Central memory CD8-positive, alpha-beta T cell (primary cell): ENCODE measurements at places on chromosomes 12 and 14.

DNA sequence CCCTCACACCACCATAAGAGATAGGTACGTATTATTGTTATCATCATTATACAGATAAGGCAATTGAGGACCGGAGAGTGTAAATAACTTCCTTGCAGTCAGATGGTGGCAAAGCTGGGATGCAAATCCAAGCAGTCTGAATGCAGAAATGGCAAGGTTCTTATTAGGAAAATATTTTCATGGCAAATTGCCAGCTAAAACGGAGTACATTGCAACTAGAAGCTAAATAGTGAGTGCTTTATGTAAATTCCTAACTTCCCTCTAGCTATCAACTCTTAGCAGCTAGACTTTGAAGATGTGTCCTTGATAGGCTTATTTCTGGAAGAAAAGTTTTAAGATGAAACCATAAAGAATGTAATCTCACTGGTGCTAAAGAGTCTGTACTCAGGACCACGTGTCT is 323.9 kb upstream of the DIO2 start:
- H3K27me3 ChIP-seq: no peaks in the 10 kb centered on the region
- no peak for DNase-seq
- H3K4me1 ChIP-seq: no peaks in the 10 kb centered on the region
- no peak overlapping the region for H3K27ac ChIP-seq
- H3K36me3 ChIP-seq: no peaks in the 10 kb centered on the region
- no peak overlapping the region for H3K4me3 ChIP-seq

DNA sequence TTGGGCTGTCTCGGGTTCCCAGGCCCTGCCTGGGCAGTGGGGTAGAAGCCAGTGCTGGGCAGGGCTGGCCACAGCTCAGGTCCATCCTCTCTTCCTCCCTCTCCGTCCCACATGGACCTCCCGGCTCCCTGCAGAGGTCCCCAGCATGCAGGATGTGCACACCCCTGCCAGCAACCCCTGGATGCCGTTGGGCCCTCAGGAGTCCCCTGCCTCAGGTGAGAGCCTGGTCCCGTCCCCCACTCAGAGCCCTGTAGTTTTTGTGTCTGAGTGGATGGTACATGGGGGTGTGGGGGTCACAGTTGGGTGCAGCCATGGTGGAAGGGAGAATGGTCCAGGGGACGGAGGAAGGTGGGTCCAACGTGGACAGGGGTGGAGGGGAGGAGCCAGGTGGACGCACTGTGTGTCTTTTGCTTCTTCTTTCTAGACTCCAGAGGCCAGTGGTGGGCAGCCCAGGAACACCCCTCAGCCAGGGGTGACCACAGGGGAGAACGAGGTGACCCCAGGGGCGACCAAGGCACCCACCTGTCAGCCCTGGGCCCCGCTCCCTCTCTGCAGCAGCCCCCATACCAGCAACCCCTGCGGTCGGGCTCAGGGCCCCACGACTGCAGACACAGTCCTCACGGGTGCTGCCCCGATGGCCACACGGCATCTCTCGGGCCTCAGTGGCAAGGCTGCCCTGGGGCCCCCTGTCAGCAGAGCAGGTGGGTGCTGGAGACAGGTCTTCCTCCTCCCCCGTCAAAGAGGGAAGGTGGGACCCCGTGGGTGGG is 21.7 kb downstream of the PAPLN start:
- peaks cover 6% of the 10 kb centered on the region for H3K27me3 ChIP-seq
- no peaks in the 10 kb centered on the region for H3K4me1 ChIP-seq
- no peak for DNase-seq
- no peak overlapping the region for H3K27ac ChIP-seq
- H3K4me3 ChIP-seq: no peak overlapping the region

- H3K27ac ChIP-seq: no peak overlapping the region
- H3K27me3 ChIP-seq: no peaks in the 10 kb centered on the region
- DNase-seq: no peak
- no peak overlapping the region for H3K4me3 ChIP-seq
Observed at GRCh38 chr14:34699873-34700621, 14.3 kb downstream of the CFL2 start.

GRCh38 chr14:53002576-53002975 is 51.7 kb upstream of the FERMT2 start:
- H3K27me3 ChIP-seq: peaks cover 32% of the 10 kb centered on the region
- H3K27ac ChIP-seq: no peak overlapping the region
- H3K36me3 ChIP-seq: no peaks in the 10 kb centered on the region
- no peaks in the 10 kb centered on the region for H3K4me1 ChIP-seq

DNA sequence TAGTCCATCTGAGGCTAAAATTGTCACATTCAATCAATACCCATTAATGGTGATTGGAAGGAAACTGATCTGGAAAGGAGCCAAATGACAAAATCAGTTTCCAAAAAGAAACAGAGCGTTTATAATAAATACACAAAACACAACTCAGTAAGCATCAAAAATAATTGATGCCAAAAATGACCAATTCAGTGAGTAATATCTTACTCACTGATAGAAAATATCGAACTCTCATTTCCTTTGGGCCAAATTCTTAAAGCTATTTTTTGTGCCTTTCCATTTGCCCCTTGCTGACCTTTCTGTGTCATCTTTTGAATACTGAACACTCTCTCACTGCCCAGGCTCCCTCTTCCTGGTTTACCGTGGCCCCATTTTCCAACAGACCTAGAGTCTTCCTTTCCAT is 22.5 kb upstream of the ATP2B1 start:
- H3K36me3 ChIP-seq: no peaks in the 10 kb centered on the region
- no peak overlapping the region for H3K27ac ChIP-seq
- H3K4me1 ChIP-seq: peaks cover 7% of the 10 kb centered on the region
- no peaks in the 10 kb centered on the region for H3K27me3 ChIP-seq

DNA sequence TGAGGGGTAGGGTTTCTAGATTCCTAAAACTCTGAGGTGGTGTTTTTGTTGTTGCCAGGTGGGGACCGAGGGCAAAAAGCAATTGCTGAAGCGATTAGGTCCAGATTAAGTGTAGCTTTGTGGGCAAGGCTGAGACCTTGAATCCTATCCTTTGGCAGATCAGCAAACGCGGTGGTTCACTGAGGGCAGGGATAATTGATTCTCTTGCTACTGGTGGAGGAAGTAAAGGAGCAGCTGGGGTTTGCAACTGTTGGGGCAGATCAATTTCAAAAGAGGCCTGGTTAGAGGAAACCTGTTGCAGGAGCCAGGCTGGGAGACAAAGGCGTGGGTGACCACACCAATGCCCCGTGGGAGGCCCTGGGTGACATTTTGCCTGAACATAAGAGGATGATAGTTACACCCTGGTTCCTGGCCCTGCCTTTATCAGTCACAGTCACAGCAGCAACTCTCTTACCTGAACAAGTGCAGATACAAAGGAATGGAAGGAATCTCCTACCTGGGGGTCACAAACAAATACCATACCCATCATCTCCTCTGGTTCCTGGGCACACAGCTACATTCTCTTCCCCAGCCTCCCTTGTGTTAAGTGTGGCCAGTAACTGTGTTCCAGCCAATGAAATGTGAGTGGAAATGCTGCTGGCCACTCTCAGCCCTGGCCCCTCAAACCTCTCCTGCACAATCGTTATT is 43.3 kb upstream of the RASSF3 start:
- no peaks in the 10 kb centered on the region for H3K36me3 ChIP-seq
- H3K4me1 ChIP-seq: no peaks in the 10 kb centered on the region
- no peak for DNase-seq
- no peak overlapping the region for H3K27ac ChIP-seq
- no peak overlapping the region for H3K4me3 ChIP-seq

GRCh38 chr12:66269757-66270383 is 32.4 kb upstream of the HELB start:
- no peaks in the 10 kb centered on the region for H3K4me1 ChIP-seq
- no peak for DNase-seq
- H3K4me3 ChIP-seq: no peak overlapping the region
- H3K36me3 ChIP-seq: no peaks in the 10 kb centered on the region
- peaks cover 2% of the 10 kb centered on the region for H3K27me3 ChIP-seq

GRCh38 chr12:3905664-3906063 is 32.5 kb upstream of the PARP11 start:
- H3K27ac ChIP-seq: no peak overlapping the region
- no peaks in the 10 kb centered on the region for H3K4me1 ChIP-seq
- peaks cover 40% of the 10 kb centered on the region for H3K27me3 ChIP-seq
- peaks cover 1% of the 10 kb centered on the region for H3K36me3 ChIP-seq
- DNase-seq: no peak

DNA sequence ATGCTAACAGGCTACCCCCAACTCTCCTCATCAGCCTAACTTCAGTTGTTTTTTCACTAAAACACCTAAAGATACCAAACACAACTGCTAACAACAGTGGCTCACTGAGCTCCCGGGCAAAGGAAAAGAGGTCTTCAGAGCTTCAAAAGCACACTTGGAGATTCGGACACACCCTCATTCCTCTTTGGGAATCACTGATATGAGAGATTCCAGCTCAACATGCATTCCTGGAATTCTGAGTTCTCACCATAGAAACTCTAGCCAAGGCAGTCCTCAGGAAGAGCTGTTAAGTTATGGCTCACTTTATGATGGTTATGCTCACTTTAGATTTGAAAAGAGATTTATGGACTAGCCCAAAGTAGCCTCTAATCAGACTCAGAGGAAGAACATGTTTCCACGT is 40.1 kb downstream of the STXBP6 start:
- no peak for DNase-seq
- peaks cover 3% of the 10 kb centered on the region for H3K36me3 ChIP-seq
- no peak overlapping the region for H3K27ac ChIP-seq
- H3K4me3 ChIP-seq: no peak overlapping the region
- peaks cover 45% of the 10 kb centered on the region for H3K27me3 ChIP-seq

DNA sequence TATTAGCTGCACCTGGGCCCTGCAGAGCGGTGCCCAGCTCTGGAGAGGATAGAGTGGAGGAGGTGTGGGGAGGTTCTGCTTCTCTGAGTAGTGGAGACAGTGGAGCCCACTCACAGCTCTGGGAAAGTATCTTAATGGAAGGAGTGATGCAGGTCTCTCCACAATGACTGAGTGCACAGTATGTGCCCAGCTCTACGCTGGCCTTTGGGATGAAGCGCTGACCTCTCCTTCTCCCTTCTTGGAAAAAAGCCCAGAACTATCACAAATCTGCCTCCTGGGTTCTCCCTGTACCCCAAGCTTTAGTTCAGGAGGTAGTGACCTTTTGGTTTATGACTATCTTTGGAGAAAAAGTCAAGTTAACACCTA is 495 bp upstream of the KRT3 start:
- no peak overlapping the region for H3K27ac ChIP-seq
- peaks cover 19% of the 10 kb centered on the region for H3K27me3 ChIP-seq
- H3K36me3 ChIP-seq: no peaks in the 10 kb centered on the region
- H3K4me3 ChIP-seq: no peak overlapping the region
- H3K4me1 ChIP-seq: peaks cover 4% of the 10 kb centered on the region

- H3K4me3 ChIP-seq: no peak overlapping the region
- no peaks in the 10 kb centered on the region for H3K27me3 ChIP-seq
- DNase-seq: no peak
- H3K27ac ChIP-seq: peak overlapping the region; percentile 36
- peaks cover 76% of the 10 kb centered on the region for H3K4me1 ChIP-seq
- H3K36me3 ChIP-seq: peaks cover 51% of the 10 kb centered on the region
Observed at GRCh38 chr12:67662910-67663538, 14.5 kb downstream of the DYRK2 start.

DNA sequence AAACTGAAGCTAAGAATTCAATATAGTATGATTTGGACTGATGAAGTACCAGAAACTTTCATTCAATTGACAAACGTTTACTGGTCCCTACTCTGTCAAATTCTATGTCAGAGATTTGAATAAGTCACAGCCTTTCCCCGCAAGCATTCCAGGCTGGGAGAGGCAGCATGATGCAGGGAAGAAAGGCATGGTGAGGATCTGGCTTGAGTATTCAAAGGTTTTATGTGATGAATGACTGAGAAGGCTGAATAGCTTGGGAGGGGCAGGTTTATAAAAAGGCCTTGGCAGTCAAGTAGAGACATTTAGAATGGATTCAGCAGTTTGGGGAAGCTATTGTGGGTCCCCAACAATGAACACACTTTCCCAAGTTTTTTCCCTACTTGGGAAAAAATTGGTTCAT is 431.8 kb downstream of the DPF3 start:
- no peaks in the 10 kb centered on the region for H3K4me1 ChIP-seq
- H3K27me3 ChIP-seq: peaks cover 16% of the 10 kb centered on the region
- no peaks in the 10 kb centered on the region for H3K36me3 ChIP-seq
- no peak overlapping the region for H3K27ac ChIP-seq

- no peak overlapping the region for H3K27ac ChIP-seq
- no peak for DNase-seq
- H3K27me3 ChIP-seq: peaks cover 65% of the 10 kb centered on the region
- H3K4me3 ChIP-seq: no peak overlapping the region
- H3K4me1 ChIP-seq: no peaks in the 10 kb centered on the region
Observed at GRCh38 chr14:105830171-105830570, 303.8 kb downstream of the TMEM121 start.
